Central memory CD4-positive, alpha-beta T cell (primary cell): ENCODE measurements at places on chromosomes 3 and 15.

- no peak for DNase-seq
Observed at GRCh38 chr3:167851171-167851570, 115.7 kb downstream of the SERPINI1 start.

DNA sequence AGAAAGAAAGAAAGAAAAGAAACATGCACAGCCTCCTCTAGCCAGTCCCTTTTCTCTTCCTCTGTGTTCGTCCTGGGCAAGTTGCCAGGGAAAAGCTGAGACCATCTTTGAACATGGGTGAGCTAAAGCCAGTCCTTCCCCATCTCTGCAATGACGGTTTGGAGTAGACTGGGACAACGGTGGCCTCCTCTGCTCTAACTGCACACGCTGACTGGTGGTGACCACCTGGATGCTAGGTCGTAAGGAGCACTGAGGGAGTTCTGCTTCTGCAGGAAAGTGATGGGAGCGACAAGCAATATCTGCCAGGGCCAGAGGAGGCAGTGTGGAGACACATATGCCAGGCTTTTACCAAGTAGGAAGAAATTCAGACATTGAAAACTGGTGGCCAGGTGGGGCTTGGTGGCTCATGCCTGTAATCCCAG lies 111.7 kb downstream of the NUP210 start:
- no peak for DNase-seq

DNA sequence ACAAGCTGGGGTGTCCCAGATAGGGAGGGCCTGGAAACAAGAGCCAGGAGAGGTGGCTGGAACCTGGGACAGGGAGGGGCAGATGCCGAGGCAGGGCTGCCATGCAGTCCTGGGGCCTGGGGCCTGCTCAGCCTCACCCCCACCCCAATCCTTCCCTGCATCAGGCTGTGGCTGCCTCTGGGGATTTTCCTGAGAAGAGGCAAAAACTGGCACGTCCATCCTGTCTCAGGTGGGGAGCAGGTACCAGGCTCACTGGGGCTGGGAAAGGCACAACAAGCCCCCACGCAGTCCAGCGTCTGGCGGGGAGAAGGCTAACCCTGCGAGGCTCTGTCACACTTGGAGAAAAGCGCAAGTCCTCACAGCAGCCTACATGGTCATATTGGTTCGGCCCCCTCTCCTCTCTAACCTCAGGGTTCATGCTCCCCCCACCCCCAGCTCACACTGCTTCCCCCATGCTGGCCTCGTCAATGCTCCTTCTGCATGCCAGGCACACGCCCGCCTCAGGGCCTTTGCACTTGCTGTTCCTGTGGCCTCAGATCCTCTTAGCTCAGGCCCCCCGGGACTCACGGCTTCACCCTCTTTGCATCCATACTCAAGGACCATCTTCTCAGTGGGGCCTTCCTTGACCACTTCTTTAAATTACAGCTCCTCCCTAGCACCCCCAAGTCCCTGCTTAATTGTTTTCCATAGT lies 53.1 kb downstream of the LINGO1 start:
- DNase-seq: no peak

DNA sequence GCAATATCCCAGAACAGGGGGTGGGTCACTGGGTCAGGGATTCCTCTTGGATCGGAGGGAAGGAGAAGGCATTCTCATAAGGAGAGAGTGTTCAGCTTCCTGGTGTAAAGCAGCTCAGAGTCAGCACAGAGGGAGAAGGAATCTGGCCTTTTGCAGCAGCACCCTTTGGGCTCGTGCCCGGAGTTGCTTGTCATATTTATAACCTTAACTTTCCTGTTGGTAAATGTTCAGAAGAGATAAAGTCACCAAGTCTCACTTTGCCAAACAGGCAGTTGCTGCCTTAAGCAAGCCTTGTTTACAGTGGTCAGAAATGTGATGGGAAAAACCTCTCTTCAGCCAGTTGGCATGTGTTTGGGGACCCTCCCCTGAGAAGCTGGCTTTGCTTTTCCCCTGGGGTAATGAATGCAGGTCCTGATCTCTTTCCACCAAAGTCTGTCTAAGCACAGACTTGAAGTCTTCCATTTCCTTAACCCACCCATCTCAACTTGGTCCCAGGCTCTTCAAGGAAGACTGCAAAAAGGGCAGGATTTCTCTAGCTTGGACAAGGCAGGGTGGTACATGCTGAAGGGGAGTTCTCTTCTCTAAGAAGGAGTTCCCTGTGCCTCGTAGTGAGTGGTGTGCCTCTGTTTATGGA lies 206.9 kb upstream of the BHLHE40 start:
- DNase-seq: no peak

- peak; percentile 49 for DNase-seq
Observed at GRCh38 chr3:112327371-112327951, 5.5 kb upstream of the CD200 start.

- DNase-seq: no peak
Observed at GRCh38 chr15:73717802-73718201, 33.6 kb downstream of the CD276 start.

- no peak for DNase-seq
Observed at GRCh38 chr3:108041253-108041652, 49.6 kb downstream of the CD47 start.

DNA sequence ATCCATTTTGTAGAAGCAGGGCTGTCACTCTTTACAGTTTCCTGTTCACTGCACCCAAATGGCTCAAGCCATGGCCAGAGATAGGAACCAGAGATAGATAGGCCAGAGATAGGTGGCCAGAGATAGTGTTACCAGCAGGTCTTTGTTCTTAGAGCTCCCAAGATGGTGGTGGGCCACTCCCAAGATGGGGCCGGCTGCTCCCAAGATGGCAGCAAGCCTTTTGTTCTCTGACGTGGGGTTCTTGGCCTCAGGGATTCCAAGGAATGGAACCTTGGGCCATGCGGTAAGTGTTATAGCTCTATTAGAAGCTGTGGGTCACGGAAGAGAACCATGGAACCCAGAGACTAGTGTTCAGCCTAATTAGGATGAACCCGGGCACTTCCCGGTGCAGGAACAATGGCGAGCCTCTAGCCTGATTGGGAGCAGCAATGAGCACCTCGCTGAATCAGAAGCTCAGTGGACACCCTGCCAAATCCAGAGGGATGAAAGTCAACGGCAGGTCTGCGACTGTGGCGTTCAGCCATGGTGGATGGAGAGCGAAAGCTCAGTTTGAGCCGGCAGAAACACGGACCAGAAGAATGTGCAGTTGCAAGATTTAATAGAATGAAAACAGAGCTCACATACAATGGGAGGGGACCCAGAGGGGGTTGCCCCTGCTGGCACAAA lies 45.0 kb upstream of the CD96 start:
- DNase-seq: no peak

GRCh38 chr3:64039981-64040733 lies 16.9 kb upstream of the PSMD6 start:
- no peak for DNase-seq

- peak; percentile 51 for DNase-seq
Observed at GRCh38 chr3:16828815-16829214, 55.9 kb upstream of the PLCL2 start.

- no peak for DNase-seq
Observed at GRCh38 chr3:124974691-124975090, 40.1 kb upstream of the MUC13 start.

DNA sequence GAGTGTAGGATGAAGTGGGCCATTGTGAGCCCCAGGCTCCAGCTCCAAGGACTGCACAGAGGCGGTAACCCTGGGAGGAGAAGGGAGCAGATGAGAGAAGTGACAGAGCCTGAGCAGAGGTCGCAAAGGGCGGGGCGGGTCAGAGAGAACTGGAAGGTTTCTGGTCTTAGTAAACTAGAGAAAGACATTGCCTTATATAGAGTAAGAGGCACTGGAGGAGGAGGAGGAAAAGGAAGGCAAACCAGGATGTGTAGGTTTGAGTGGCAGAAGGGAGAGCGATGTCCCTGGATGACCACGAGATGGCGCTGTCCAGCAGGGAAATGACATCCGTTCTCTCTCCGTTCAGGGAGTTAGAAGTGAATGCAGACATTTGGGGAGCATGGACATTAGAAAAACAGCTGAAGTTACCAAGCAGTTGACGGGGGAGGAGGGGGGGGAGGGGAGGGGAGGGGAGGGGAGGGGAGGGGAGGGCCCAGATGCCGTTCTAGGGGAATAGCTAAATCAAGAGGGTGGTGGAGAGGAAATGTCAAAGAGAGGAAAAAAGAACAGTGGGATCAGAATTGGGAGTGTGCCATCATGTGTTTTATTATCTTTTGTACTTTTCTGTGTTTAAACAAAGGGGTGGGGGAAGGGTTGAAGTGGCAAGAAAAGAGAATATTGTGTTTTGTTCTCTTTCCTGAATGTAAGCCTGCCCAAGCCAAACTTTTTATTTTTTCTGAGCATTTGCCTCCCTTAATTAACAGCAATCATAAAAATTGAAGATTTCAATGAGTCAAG lies 48.8 kb downstream of the STARD5 start:
- peak; percentile 75 for DNase-seq

DNA sequence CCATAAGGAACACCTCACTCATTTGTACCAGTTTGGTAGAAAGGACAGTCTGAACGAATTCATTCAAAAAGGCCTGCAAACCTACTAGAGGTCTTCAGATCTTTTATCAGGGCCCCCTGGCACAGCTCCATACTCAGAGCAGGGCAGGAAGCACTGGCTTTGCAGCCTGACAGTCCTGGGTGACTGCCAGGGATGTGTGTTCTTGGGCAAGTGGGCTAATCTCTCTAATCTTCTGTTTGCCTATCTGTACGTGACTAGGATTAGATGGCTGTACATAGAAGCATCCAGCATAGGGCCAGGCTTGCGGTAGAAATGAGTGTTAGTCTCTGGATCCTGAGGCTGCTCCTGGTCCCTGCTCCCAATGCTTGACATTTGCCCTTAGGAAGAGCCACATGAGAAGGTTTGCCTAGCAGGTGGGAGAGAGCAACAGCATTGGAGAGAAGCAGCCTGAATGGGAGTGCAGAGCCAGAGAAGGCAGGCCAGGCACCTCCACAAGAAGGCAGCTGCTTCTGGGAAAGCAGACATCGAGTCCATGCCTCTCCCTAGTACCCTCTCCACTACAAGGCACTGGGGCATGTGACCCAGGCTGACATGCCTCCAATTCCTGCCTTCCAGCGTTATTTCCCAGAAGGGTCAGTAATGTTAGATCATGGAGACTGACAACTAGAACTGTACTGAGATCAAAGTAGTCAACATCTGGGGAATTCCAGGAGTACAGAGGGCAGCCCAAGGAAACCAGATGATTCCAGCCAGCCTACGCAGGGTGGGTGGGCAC lies 1.0 kb upstream of the CXCR6 start:
- no peak for DNase-seq

- peak; percentile 3 for DNase-seq
Observed at GRCh38 chr3:30970183-30970582, 75.7 kb upstream of the GADL1 start.

DNA sequence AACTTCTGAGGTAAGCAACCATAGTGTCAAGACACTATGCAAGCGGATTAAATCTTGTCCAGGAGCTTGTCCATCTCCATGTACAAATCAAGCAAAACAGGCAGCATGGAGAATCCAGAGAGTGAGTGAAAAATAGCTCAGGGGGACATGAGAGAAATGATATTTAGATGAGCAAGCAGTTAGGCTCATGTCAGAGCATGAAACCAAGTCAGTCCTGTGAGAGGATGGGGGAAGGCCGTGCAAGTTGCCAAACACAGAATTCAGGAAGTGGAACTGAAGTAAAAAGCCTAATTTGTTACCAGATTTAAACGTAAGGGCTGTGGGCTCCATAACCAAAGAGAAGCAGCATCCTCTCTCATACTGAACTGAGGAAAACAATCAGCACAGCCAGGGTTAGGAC lies 995.9 kb downstream of the MCTP2 start:
- DNase-seq: no peak

GRCh38 chr3:109687626-109688025 lies 350.3 kb upstream of the DPPA4 start:
- no peak for DNase-seq

- DNase-seq: no peak
Observed at GRCh38 chr3:171384101-171384891, 75.9 kb downstream of the TNIK start.

- DNase-seq: no peak
Observed at GRCh38 chr3:151875759-151876158, 2.3 kb downstream of the SUCNR1 start.

DNA sequence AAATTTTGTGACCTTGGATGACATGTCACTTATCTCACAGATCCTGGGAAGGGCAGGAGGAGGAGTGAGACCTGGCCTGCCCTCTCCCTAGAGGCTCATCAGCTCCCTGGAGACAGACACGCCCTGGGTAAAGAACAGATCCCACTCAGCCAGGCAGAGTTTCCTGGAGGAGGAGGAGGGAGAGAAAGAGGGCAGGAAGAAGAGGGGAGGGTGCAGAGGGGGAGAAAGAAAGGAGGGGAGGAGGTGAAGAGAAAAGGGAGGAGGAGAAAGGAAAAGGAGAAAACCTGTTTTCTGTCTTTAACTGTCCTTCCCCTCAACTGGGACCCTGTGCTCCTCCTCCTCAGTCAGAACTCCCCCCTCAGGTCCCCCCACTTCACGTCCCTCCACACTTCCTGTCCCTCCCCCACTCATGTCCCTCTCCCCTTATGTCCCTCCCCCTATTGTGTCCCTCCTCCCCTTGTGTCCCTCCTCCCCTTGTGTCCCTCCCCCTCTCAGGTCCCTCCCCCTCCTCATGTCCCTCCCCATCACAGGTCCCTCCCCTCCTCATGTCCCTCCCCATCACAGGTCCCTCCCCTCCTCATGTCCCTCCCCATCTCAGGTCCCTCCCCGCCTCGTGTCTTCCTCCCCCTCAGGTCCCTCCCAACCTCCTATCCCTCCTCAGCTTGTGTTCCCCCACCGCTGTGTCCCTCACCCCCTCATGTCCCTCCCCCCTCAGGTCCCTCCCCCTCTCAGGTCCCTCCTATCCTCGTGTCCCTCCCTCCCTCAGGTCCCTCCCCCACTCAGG lies 52.3 kb upstream of the CGNL1 start:
- no peak for DNase-seq

- no peak for DNase-seq
Observed at GRCh38 chr3:177516158-177517011, 319.1 kb upstream of the TBL1XR1 start.

DNA sequence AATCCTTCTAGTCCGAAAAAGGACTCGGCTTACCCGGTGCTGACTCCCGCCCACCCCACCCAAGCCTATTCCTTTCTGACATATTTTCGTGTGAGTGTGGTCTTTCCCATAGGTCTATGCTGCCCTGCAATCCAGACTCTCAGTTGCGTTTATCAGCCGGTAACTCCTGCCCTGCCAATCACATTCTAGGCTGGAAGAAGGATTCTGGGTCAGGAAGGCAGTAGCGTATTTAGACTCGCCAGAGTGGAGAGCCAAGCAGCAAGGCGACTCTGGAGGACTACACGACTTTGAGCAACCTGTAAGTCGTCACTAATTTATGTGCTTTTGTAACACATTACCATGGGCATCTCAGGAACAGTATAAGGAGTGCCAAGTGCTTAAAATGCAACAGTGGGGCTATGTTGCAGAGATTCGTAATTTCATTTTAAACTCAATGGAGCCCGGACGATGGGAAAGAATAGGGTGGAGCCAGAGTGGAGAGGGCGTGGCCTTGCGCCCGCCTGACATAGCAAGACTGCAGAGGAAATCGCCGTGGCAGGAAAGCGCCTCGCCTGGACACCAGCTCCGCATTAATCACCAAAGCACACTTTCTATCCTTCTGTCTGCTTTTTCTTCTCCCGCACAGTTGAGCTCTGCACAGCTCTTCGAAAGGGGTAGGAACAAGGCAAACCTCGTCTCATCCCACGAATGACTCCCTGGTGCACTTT lies 1044.2 kb downstream of the AGBL1 start:
- no peak for DNase-seq

- DNase-seq: no peak
Observed at GRCh38 chr3:178304758-178305467, 231.3 kb upstream of the KCNMB2 start.

GRCh38 chr3:70488131-70488530 lies 175.7 kb upstream of the MDFIC2 start:
- no peak for DNase-seq

- DNase-seq: no peak
Observed at GRCh38 chr15:83747050-83747717, 93.3 kb downstream of the ADAMTSL3 start.

GRCh38 chr15:75650908-75651809 lies 3.4 kb downstream of the SNX33 start:
- no peak for DNase-seq
